Activated CD4-positive, alpha-beta memory T cell treated with anti-CD3 and anti-CD28 coated beads, Interleukin-2, amount 10 ng/mL, durations not matched to agents 7 days and 5 days (primary cell): ENCODE measurements at places on chromosomes 7 and 10. TPM values are rescaled to one million over a fixed set of nuclear protein-coding genes. Genes with fewer than 3 reads are reported as not detected.
A peak's percentile ranks its signal among the peaks of the same experiment; 100 is the strongest.

GRCh38 chr7:77157446-77157845, 35.0 kb downstream of the CCDC146 start:
- peak; percentile 21 for DNase-seq

DNA sequence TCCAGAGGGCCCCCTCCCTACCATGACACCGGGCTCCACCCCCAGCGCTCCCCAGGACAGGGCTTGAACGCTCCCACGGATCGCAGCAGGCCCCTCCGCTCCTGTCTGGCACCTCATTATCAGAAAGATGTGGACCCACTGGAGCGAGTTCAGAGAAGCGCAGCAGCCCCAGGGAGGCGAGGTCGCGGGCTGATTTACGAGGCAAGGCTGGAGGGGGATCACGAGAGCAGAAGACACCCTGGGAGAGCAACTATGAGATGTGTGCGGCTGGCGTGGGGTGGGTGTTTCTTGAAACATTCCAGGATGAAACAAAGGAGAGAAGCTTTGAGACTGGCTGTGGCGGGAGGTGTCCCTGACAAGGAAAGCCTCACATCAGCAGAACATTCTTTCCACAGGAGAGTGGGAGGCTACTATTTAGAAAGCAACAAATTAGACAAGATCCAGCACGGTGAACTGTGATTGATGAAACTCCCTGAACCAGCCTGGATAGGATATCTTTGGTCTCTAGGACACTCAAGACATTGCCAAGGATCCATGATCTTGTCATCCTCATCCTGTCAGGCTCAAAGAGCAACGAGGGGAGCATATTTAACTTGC, 66.0 kb downstream of the JCAD start:
- DNase-seq, result no peak

DNA sequence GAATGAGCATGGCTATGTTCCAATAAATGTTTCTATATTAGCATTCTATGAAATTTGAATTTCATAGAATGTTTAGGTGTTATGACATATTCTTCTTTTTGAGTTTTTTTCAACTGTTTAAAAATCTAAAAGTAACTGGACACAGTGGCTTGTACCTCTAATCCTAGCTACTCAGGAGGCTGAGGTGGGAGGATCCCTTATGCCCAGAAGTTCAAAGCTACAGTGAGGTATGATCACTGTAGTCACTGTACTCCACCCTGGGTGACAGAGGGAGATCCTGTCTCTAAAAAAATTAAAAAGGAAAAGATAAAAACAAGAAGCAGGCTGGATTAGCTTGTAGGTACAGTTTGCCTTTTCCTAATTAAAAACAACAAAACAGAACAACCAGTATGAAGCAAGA, 95.1 kb downstream of the NRBF2 start:
- no peak for DNase-seq

DNA sequence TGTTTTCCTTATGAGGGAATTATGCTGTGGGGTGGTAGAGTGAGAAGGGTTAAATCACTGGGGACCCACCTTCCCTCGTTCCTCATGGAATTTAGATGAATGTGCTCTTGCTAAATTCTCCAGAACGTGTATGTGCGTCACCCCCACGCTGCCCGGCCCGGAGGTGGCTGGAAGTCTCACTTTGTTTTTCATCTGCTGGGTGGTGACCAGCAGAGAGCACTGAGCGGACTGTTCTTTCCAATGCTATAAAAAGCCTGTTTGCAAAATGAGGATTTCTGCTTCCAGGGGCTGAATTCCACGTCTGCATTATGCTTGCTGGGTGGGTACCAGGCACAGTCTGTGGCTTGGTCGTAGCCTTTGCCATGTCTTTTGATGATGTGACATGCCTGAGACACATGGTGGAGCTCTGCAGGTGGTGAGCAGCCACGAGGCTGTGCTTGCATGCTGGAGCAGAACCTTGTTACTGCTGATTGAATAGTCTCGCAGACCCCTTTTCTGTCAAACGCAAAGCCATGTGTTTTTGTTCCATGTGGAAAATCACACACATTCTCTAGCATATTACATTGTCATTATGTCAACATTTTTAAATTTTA, 31.9 kb upstream of the INSYN2A start:
- DNase-seq, result no peak

GRCh38 chr10:18501198-18501597, 150.2 kb downstream of the NSUN6 start:
- DNase-seq, result no peak

DNA sequence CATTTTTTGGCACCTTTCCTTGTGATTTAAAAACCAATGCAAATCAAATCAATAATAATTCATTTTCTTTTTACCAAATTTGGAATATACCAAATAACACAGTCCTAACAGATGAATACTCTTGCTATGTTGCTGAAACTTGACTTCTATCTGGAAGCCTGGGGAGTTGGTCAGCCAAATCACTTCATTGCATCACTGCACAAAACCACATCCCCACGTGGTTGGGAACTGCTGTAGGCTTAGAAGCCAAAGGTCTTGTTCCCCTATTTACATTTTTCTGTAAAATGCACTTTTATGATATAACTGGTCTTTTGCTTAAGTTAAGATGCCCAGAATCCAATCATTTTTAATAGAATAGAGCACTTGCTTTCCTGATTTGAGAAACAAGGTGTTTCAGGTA, 15.2 kb downstream of the GPR85 start:
- DNase-seq, result no peak

GRCh38 chr7:114212721-114213429, 201.7 kb upstream of the FOXP2 start:
- no peak for DNase-seq

Gene RADIL
- not detected for total RNA-seq
